ENCODE measurements at places on chromosomes 4 and X.

DNA sequence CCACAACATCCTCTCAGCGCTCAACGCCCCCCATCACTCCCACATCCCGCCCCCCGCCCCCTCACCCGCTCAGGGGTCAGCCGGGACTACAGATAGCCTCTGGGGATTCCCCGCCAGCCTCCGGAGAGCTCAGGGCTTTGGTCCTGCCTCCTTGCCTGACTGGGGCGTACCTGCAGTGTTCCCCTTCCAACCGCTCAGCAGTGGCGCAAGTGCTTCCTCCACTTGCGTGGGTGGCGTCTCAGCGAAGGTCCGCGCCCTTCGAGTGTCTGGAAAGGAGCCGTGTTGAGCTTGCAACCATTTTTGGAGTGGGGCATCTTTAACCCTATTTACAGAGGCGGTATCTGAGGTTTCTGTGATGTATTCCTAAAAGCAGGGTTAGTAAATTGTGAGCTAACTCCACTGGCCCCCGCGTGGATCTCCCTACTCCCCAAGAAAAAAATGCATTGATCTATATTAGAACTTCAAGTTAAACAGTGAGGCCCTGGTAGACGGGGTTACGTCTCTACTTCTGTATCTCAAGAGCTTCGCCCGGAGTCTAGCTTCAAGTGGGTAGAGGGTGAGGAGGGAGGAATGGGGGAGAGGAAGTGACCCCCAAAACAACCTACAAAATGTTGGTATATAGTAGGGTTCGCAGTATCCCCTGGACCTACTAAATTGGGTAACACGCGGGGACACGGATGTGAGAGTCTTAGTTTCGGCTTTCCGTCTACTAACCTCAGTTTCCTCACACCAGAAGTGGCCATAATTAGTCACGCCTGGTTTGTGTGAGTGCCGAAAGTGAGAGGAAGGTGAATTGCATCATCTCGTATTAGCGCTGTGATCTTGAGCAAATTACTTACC lies 16.1 kb downstream of the NKX3-2 start:
- no peak for DNase-seq

GRCh38 chr4:188032170-188032569 lies 36.6 kb downstream of the ZFP42 start:
- no peak for DNase-seq

GRCh38 chr4:162683659-162684370 lies 482.9 kb downstream of the NAF1 start:
- no peak for DNase-seq

GRCh38 chr4:116005037-116005805 lies 891.8 kb upstream of the NDST4 start:
- no peak for DNase-seq

DNA sequence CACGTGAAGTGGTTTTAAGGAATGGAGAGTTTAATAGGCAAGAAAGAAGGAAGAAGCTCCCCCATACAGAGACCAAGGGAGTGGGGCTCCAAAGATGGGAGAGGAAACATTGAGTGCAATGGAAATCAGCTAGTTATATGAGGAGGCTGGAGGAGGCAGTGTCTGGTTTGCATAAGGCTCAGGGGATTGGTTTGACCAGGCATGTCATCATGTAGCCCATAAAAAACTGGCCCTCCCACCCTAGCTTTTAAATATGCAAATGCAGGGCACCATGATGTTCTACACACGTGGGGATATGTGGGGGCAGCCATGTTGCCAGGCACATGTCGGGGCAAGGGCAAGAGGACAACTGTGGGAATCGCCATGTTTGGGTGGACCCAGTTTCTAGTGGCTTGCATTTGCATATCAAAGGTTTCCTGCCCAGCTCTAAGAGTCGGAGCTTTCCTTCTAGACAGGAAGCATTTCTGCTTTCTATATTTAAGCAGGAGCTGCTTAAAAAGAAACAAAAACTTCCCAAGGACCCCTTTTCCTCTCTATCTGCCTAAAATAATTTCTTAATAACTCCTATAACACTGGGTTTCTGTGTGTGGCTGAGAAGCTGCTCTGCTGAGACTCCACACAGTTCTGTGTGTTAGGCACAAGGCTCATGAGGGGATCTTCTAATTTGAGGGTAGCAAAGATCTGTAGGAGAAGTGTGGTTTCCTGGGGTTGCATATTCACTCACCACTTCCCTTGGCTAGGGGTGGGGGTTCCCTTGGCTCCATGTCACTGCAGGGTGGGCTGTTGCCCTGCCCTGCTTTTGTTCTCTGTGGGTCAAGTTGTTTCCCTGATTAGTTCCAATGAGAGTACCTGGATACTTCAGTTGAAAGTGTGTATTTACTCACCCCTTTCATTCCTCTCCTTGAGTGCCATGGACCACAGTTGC lies 113.5 kb downstream of the VSIG4 start:
- DNase-seq, result no peak

GRCh38 chrX:48831909-48832291 lies 3.5 kb downstream of the PCSK1N start:
- DNase-seq, result no peak

- peak; percentile 63 for DNase-seq
Measured at GRCh38 chr4:77697860-77698590, 92.4 kb downstream of the CXCL13 start.

GRCh38 chr4:182715548-182715947 lies 201.6 kb downstream of the DCTD start:
- no peak for DNase-seq

DNA sequence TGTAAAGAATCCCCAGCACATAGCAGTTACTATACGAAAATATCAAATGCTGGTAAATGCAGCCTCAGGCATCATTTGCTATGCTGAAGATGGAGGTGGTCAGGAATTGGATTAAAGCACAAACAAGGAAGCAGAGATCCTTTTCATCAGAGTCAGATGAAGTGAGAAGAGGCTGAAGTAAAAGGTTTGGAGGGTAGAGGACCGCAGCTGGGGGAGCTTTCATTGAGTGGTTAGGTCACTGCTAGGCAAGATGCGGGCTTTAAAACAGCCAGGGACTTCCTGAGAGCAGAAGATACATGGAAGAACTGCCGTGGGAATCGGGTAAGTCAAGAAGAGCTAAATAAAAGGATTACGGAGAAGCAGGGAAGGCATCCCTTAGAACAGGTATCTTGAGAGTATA lies 351.4 kb downstream of the UNC5C start:
- DNase-seq, result no peak

- peak; percentile 43 for DNase-seq
Measured at GRCh38 chr4:88177983-88178625, 19.7 kb upstream of the ABCG2 start.

- no peak for DNase-seq
Measured at GRCh38 chr4:14368391-14368790, 633.9 kb upstream of the CPEB2 start.

DNA sequence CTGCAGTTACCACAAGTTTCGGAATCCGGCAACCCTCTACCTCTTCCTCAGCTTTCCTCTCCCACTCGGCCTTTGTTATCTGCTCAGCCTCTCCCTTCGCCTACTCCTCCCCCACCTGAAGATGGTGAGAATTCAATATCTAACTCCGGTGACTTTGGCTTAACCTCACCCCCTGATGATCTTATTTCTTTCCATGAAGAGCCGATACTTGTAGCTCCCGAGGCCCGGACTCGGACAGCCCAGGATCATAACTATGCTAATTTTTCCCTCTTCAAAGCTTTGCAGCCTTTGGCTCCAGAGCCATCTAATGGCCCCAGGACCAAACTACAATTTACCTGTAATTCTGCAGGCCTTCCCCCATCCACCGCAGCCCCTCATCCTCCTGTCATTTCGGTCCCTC lies 32.0 kb upstream of the MGST2 start:
- DNase-seq, result no peak

- no peak for DNase-seq
Measured at GRCh38 chr4:10715696-10716095, 31.1 kb upstream of the CLNK start.

- DNase-seq, result no peak
Measured at GRCh38 chr4:122830426-122831095, 3.9 kb downstream of the FGF2 start.

DNA sequence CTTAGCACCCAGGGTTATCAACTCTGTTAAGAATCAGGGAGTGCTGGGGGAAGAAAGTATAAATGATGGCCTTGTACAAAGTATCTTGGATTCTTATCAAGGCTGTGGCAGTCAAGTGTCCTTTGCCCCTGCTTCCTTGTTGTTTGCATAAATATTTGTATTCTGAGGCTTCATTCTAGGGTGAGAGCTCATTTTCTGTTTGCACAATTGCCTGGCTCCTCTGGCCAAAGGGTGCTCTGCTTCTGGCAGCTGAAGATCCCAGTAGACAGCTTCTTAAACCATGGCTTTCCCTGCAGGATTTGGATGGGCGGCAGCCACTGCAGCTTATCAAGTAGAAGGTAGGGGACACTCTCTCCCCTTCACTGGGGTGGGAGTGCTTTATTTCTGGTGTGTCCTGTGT lies at the start of gene GBA3:
Gene GBA3, plus strand, starts transcription at position 202 of the 400 bp plus-strand sequence.
- no peak for DNase-seq

DNA sequence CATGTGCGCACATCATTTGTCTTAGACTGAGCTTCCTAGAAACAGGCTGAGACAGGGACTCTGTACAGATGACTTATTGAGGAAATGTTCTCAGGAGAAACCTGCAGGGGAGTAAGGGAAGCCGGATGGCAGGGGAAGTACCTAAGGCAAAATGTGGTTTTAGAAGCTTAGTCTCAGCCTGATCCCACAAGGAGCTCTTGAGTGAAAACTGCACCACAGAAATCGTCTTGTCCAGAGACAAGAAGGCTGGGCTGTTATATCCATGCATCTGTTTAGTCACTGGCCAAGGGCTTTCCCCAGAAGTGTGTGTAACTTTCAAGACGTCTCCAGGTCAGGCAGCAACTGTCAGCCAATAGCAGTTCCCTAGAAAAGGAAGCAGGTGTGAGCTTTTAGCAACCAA lies 86.0 kb downstream of the FUNDC1 start:
- DNase-seq, result no peak

GRCh38 chr4:137892134-137892533 lies 350.0 kb downstream of the SLC7A11 start:
- DNase-seq, result no peak

DNA sequence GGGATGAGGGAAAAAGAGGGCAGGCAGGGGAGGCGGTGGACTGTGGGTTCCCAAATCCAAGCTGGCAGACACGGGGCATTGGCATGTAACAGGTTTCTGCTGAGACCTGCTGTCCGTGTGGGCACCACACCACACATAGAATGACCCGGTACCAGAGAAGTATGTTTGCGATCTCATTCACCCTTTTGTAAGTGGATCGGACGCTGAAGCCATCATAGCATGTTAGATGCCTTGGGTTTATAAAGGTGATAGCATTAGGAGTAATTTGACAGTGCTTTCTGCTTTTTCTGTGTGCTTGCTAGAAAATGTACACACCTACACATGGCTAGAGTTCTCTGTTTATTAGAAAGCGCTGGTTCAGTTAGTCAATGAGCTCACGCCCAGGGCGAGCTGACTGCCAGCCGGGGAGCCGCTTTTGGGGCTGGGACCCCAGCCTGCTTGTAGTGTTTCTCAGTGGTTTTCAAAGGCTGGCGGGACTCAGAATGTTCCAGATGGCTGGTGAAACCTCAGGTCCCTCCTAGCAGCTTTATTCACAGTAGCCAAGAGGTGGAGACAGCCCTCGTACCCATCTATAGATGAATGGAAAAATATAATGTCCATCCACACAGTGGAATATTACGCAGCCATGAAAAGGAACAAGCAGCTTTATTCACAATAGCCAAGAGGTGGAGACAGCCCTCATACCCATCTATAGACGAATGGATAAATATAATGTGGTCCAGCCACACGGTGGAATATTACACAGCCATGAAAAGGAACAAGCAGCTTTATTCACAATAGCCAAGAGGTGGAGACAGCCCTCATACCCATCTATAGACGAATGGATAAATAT lies 579 bp downstream of the IL3RA start:
- DNase-seq, result no peak

GRCh38 chr4:75718529-75718928 lies 5.8 kb upstream of the USO1 start:
- DNase-seq, result no peak

DNA sequence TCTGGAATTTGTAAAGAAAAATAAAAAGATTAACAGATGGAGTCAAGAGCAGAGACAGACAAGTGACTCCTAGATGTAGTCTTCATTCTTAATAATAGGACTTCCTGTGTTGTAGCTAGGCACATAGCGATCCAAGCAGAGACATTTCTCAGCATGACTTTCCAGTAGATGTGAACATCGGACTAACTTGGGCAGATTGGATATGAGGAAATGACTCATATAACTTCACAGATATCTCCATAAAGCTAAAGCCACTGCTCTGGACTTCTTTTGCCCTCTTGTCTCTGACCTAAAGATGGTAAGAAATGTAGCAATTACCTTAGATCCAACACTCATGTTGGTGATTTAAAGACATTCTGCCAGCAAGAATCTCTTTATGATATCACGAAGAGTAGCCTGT lies 131.7 kb downstream of the EPHA5 start:
- DNase-seq, result peak; percentile 47

DNA sequence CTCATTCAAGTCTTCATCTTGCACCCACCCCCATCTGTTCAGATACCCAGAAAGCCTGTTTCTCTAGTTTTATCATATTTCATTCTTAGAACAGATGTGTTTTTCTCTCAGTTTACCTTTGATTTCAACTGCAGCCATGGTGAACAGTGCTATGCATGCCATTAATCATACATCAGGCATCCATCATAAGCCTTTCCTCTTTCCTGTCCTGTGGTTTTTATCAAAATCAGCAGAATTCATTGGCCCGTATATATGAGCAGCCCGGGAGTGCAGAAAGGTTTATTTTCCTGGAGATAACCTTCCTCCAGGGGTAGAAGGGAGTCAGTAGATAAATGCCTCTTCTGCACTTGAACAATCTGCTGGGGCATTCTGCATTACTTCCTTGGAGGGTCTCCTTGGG lies 65.7 kb downstream of the IL21 start:
- no peak for DNase-seq

DNA sequence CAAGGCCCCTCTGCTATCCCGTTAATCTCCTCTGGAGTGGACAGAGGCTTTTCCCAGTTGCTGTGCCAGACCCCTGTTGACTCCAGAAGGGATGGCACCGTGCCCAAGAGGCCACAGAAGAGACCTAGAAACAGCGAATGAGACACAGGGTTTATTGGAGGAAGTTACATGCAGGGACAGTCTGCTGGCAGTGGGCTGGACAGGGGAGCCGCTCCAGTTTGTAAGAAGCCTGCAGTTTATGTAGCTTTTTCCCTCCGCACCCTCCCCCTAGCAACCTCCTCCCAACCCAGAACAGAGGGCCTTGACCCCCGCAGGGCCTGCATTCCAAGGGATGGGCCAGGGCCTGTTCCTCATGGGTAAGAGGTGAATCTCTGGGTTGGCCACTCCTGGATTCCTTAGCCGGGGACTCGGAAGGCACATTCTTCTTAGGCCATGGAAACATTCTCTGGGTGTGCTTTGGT lies 216.8 kb upstream of the PSAPL1 start:
- DNase-seq, result peak; percentile 23

GRCh38 chrX:40581336-40581920 lies 658 bp downstream of the ATP6AP2 start:
- peak; percentile 56 for DNase-seq

All from HCEC 1CT (cell line).